ENCODE measurements at places on chromosomes 3 and 15.
A peak's percentile ranks its signal among the peaks of the same experiment; 100 is the strongest.

DNA sequence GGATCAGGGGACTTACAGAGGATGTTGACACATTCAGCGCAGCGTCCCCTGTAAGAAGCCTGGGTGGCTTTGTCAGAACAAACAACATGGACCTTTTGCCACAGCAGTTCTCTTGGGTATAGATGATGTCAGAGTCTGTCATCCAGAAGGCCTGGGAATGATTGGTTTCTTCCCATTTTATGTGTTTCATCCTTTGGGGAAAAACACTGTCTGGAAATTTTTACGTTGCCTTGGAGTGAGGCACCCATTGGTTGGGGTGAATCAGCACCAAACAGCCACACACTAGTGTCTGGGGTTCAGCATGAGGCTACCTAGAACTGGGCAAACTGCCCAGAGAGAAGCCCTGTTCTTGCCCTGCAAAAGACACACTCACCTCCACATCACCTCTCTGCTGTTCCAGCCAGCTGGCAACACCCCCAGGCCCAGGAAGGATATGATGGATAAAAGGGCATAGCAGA is 123.0 kb downstream of the FAM43A start:
- H3K4me1 ChIP-seq = no peaks in the 10 kb centered on the region
- no peak overlapping the region for H3K4me3 ChIP-seq
- peak; percentile 45 for DNase-seq
- no peak overlapping the region for H3K27ac ChIP-seq
- no peaks in the 10 kb centered on the region for H3K36me3 ChIP-seq
- no peaks in the 10 kb centered on the region for H3K27me3 ChIP-seq

DNA sequence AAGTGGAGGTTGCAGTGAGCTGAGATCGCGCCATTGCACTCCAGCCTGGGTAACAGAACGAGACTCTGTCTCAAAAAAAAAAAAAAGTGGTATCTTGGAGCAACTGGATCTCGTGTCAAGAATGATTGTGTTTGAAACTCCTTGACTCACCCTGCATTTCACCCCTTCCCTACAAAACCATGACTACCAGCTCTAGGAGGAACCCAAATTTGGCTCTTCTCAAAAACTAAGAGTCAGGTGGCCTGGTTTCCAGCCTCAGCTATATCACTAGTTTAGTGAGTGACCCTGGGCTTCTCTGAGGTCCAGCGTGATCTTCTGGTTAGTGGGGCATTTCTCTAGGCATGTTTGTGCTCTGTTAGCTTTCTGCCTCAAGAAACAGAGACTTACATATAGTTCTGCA is 222.1 kb downstream of the FAM43A start:
- H3K4me1 ChIP-seq = no peaks in the 10 kb centered on the region
- DNase-seq = no peak
- H3K4me3 ChIP-seq = no peak overlapping the region
- no peak overlapping the region for H3K27ac ChIP-seq

- no peak overlapping the region for H3K27ac ChIP-seq
- peaks cover 14% of the 10 kb centered on the region for H3K36me3 ChIP-seq
- no peaks in the 10 kb centered on the region for H3K4me1 ChIP-seq
- H3K4me3 ChIP-seq = no peak overlapping the region
Measured at GRCh38 chr15:89192136-89192535, 29.2 kb downstream of the RLBP1 start.

DNA sequence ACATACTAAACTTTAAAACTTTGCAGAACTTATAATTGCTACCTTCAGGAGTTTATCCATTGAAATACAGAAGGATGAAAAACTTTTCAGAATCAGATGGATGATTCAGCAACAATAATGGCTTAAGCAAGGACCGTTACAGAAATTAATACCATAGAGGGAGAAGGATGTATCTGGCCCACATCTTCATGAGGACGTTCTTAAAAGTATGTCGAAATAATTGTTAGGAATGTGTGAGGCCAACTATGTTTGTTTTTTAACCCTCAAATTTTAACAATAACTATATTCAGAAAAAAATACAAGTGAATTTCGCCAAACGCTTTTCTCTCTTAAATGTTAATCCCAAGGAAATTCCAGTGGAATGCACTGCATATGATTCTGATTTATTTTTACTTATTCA is 105.2 kb upstream of the EPHA3 start:
- no peaks in the 10 kb centered on the region for H3K36me3 ChIP-seq
- no peak for DNase-seq
- H3K4me3 ChIP-seq = no peak overlapping the region
- H3K4me1 ChIP-seq = no peaks in the 10 kb centered on the region

- H3K36me3 ChIP-seq = no peaks in the 10 kb centered on the region
- no peak overlapping the region for H3K27ac ChIP-seq
- no peak for DNase-seq
Measured at GRCh38 chr15:46014532-46014931, 379.7 kb downstream of the SQOR start.

DNA sequence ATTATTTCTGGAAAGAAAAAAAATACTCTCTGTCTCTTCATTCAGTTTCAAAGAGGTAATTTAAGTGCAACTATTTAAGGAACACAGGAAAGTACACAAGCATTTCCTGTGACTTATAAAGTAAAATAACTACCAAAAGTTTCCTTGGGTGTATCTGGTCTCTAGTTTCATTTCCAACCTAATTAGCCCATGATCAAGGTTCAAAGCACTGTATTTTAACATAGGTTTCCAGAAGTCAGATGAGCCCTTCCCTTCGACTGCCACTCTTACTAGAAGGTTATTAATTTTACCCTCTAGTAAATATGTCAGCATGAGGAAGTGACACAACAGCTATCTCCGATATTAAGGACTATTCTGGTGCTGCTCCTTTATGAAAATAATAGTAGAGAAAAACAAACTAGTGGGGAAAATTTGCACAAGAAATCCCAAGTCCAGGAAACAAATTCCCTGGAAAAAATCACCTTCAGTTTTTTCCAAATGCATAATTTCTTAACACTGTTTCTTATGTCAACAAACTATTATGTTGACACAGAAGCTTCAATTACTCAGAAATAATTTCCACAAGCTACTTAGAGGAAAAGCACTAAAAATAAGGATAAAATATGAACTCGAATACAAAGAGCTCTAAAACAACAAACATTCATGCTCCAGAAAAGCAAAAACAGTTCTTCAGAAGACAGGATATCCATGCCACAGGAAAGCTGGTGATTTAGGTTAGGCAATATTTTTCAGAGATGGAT is 35.3 kb downstream of the CCPG1 start:
- no peaks in the 10 kb centered on the region for H3K27me3 ChIP-seq
- no peak for DNase-seq
- H3K36me3 ChIP-seq = no peaks in the 10 kb centered on the region
- no peaks in the 10 kb centered on the region for H3K4me1 ChIP-seq
- no peak overlapping the region for H3K4me3 ChIP-seq
- no peak overlapping the region for H3K27ac ChIP-seq

- H3K36me3 ChIP-seq = no peaks in the 10 kb centered on the region
- no peak for DNase-seq
- no peaks in the 10 kb centered on the region for H3K27me3 ChIP-seq
- H3K4me1 ChIP-seq = no peaks in the 10 kb centered on the region
Measured at GRCh38 chr3:53949541-53949940, 57.9 kb upstream of the SELENOK start.

GRCh38 chr15:71152542-71152941 is 37.3 kb downstream of the THSD4 start:
- H3K4me3 ChIP-seq = no peak overlapping the region
- DNase-seq = no peak
- no peaks in the 10 kb centered on the region for H3K27me3 ChIP-seq
- no peaks in the 10 kb centered on the region for H3K4me1 ChIP-seq
- H3K27ac ChIP-seq = no peak overlapping the region

GRCh38 chr15:57591822-57592367 is at the start of gene MYZAP:
Gene MYZAP, plus strand, starts transcription at chr15:57591904. Its CDS starts 131 bp downstream, at chr15:57592035.
- H3K4me1 ChIP-seq = no peaks in the 10 kb centered on the region
- peak within 1 kb of the TSS; percentile 43 for H3K4me3 ChIP-seq
- H3K36me3 ChIP-seq = no peaks in the 10 kb centered on the region
- H3K27ac ChIP-seq = no peak within 1 kb of the TSS
- H3K27me3 ChIP-seq = peaks cover 14% of the 10 kb centered on the region

DNA sequence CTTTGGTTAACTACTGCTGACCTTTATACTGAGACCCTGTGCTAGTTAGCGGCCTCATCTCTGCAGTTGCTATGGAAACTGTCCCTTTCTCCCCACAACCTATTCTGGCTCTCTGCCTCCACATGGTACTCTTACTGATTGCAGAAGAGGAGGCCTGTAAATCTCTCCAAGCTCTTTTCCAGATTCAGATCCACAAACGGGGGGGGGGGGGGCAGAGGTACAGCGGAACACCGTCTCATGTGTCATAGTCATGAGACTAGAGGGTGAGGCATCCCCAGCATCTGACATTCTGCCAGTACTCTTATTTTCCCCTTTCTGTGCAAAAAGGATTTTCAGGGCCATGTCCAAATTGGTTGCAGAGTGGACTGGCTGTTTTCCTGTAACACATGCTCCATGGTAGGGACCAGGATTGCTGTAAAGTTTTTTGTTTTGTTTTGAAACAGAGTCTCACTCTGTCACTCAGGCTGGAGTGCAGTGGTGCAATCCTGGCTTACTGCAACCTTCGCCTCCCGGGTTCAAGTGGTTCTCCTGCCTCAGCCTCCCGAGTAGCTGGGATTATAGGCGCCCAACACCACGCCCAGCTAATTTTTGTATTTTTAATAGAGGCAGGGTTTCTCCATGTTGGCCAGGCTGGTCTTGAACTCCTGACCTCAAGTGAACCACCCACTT is 8.3 kb upstream of the MAP1A start:
- DNase-seq = no peak
- peaks cover 27% of the 10 kb centered on the region for H3K4me1 ChIP-seq
- H3K27ac ChIP-seq = peak overlapping the region; percentile 91
- no peak overlapping the region for H3K4me3 ChIP-seq
- no peaks in the 10 kb centered on the region for H3K27me3 ChIP-seq

- H3K27ac ChIP-seq = no peak overlapping the region
- no peak for DNase-seq
- H3K27me3 ChIP-seq = no peaks in the 10 kb centered on the region
Measured at GRCh38 chr3:78517965-78518364, 1249.8 kb downstream of the ROBO1 start.

- no peaks in the 10 kb centered on the region for H3K27me3 ChIP-seq
- DNase-seq = no peak
- no peaks in the 10 kb centered on the region for H3K4me1 ChIP-seq
- H3K4me3 ChIP-seq = no peak overlapping the region
- no peaks in the 10 kb centered on the region for H3K36me3 ChIP-seq
- H3K27ac ChIP-seq = no peak overlapping the region
Measured at GRCh38 chr3:28982906-28983305, 298.0 kb upstream of the RBMS3 start.

DNA sequence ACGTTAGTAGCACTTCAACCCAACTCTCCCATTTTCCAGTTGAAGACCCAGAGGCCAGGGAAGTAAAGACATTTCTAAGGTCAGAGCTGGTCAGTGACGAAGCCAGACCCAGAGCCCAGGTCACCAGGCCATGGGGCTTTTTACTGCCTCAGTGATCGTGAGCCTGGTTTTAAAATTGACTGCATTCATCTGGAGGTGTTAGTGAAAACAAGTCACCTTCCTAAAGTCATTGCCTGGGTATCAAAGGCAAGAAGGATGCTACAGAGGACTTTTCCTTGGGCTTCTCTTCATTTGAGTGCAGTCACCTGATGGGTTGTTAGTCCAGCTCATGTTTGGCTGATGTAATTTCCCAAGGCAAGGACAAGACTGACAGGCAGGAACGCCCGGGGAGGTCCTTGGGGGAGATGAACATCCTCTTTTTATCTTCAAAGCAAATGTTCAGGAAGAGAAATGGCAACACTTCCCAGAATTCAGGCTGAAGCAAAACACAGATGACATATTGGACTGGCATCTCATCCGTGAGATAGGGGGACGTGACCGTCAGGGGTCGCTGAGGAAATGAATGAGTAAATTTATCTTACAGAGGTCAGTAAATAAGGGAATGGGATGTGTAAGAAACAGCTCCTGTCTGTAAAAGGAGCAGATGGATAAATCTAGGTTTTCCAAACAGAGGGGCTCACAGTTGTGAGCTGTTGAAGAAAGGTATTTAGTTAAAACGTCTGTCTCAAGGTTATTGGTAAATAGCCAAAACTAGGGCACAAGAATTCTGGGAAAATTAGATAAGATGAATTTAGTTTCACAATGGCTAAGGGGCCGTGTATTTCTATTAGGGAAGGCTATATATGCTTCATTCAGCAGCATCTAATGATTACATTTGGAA is 201.2 kb downstream of the OPA1 start:
- DNase-seq = peak; percentile 41
- no peak overlapping the region for H3K4me3 ChIP-seq
- H3K27ac ChIP-seq = no peak overlapping the region
- peaks cover 10% of the 10 kb centered on the region for H3K27me3 ChIP-seq
- H3K4me1 ChIP-seq = no peaks in the 10 kb centered on the region
- H3K36me3 ChIP-seq = no peaks in the 10 kb centered on the region

- H3K27me3 ChIP-seq = no peaks in the 10 kb centered on the region
- no peaks in the 10 kb centered on the region for H3K4me1 ChIP-seq
- DNase-seq = no peak
- H3K36me3 ChIP-seq = no peaks in the 10 kb centered on the region
Measured at GRCh38 chr3:126378341-126378751, 16.4 kb upstream of the CFAP100 start.

DNA sequence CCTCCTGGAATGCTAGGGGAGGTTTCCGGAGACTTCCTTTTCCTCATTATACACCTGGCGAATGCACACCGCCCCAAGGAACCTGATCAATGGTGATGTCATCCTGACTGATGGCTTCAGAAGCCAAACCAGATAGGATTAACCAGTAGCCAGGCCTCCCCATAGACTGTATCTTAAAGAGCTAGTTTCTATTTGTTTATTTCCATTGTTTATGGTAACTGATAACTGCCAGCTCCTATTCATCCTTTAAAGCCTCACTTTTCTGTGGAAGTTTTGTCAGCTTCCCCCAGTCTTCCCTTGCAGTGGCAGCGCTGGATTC is at the start of gene MKRN2OS:
Gene MKRN2OS, minus strand, starts transcription at position 27 of the 319 bp plus-strand sequence. CDS start 35 bp downstream, outside the sequence.
- no peaks in the 10 kb centered on the region for H3K4me1 ChIP-seq
- no peak within 1 kb of the TSS for H3K4me3 ChIP-seq
- DNase-seq = no peak
- H3K27ac ChIP-seq = no peak within 1 kb of the TSS
- no peaks in the 10 kb centered on the region for H3K27me3 ChIP-seq

DNA sequence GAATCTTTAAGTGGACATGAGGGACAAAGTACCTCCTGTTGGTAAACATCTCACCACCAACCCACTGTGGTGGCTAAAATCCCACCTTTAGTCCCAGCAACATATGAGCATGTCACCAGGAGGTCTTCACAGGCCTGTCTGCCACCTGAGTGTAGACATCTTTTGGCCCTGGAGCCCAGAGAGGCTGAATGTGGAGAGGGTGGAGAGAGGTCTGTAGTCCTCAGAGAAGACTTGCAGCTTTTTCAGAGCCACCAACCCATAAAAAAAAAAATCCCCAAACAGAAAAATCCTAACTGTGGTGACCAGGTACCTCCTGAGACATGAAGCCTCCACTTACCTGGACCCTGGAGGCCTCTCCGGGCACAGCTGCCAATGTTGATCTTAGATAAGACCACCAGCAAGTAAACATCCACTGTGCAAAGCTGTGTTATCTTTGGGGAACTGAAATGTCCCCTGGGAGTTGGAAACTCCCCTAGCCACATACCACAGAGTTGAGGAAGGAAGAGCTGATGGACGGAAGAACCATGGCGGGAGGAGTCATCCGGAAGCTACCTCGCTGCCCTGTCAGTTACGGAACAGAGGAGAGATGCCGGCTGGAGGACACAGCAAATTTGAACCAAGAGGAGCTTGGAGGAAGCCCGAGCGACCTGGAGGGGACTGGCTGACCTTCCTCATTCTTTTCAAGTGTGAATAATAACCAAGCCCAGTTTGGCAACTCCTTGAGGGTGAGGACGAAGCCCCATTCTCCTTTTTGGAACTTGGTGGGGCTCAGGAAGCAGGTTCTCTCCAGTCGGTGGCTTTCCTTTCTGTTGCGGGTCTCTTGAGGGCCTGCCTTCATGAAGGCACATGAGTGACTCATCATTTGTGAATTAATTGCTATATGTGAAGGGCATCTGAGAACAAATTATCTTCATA is at the start of gene GHRL:
Gene GHRL, minus strand, starts transcription at position 443 of the 915 bp plus-strand sequence. CDS start 2,767 bp downstream, outside the sequence.
- peaks cover 1% of the 10 kb centered on the region for H3K36me3 ChIP-seq
- no peaks in the 10 kb centered on the region for H3K27me3 ChIP-seq
- no peak for DNase-seq
- H3K27ac ChIP-seq = no peak within 1 kb of the TSS
- H3K4me1 ChIP-seq = no peaks in the 10 kb centered on the region

Measured in fibroblast of lung (primary cell).